ENCODE measurements at places on chromosomes 13 and 19. TPM values are rescaled to one million over a fixed set of nuclear protein-coding genes. Genes with fewer than 3 reads are reported as not detected.

GRCh38 chr13:91950803-91951202 lies 552.4 kb downstream of the GPC5 start:
- H3K4me1 ChIP-seq = no peaks in the 10 kb centered on the region
- H3K4me3 ChIP-seq = no peak overlapping the region
- H3K36me3 ChIP-seq = no peaks in the 10 kb centered on the region
- H3K27ac ChIP-seq = no peak overlapping the region
- no peaks in the 10 kb centered on the region for H3K27me3 ChIP-seq

- H3K4me3 ChIP-seq = no peak overlapping the region
- H3K27me3 ChIP-seq = no peaks in the 10 kb centered on the region
- peak; percentile 21 for DNase-seq
- no peaks in the 10 kb centered on the region for H3K36me3 ChIP-seq
- peaks cover 23% of the 10 kb centered on the region for H3K4me1 ChIP-seq
Measured at GRCh38 chr13:60143775-60144174, 20.0 kb downstream of the DIAPH3 start.

DNA sequence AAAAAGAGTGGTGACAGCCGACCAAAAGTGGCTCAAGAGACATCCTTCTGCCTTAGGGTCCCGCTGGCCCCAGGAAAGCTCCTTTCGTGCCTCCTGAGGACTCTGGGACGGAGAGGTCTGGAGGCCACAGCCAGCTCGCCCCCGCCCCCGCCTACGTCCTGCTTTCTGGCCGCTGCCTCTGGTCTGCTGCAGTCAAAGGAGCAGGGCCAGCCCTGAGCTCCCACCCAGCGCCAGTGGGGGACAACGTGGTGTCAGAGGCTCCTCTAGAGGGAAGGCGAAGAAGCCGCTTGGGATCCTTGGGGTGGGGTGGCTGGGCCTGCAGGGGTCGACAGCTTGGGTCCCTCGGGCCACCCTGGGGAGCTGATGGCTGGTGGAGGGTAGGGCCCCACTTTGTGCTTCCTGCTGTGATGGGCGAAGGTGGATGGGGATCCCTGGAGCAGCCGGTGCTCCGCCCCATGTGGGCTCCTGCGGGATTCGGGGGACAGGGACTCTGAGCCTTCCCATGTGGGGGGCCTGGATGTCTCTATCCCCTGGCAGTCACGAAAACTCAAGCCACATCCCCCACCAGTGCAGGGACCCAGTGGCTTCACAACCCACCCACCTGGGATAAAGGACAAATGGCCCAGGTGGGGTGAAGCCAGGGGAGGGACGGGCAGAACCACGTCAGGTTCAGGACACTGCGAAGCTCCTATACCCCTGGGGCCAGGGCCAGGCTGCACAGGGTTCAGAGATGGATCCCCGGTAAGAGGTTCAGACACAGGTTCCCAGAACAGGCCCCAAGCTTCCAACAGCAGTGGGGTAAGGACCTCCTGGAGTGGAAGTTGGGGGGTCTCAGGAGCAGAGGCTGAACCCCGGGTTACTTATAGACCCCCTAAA lies 9.0 kb upstream of the DIRAS1 start:
- DNase-seq = no peak
- H3K27me3 ChIP-seq = no peaks in the 10 kb centered on the region
- no peak overlapping the region for H3K27ac ChIP-seq
- no peak overlapping the region for H3K4me3 ChIP-seq

DNA sequence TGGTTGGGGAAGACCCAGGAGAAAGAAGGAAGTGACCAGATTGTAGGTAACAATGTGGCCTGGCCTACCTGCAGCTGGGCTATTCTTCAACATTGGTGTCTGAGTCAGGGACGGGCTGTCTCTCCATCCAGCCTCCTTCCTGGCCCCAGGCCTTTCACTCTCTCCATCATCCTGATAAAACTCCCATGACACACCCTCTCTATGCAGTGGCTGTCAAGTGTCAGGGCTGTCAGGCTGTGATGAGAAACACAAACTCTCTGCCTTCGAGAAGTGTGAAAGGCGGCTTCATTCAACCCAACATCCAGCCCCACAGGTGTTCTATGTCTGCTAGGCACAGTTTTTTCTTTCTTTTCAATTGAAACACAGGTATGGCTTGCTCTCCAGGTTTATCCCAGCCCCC lies 153.3 kb upstream of the VSTM2B start:
- peaks cover 17% of the 10 kb centered on the region for H3K27me3 ChIP-seq
- H3K4me1 ChIP-seq = no peaks in the 10 kb centered on the region
- H3K27ac ChIP-seq = no peak overlapping the region
- H3K36me3 ChIP-seq = no peaks in the 10 kb centered on the region
- no peak for DNase-seq

GRCh38 chr19:36266375-36266961 lies 51.6 kb downstream of the ZNF146 start:
- H3K4me1 ChIP-seq = no peaks in the 10 kb centered on the region
- H3K27ac ChIP-seq = no peak overlapping the region
- H3K4me3 ChIP-seq = no peak overlapping the region
- H3K27me3 ChIP-seq = no peaks in the 10 kb centered on the region
- no peaks in the 10 kb centered on the region for H3K36me3 ChIP-seq

DNA sequence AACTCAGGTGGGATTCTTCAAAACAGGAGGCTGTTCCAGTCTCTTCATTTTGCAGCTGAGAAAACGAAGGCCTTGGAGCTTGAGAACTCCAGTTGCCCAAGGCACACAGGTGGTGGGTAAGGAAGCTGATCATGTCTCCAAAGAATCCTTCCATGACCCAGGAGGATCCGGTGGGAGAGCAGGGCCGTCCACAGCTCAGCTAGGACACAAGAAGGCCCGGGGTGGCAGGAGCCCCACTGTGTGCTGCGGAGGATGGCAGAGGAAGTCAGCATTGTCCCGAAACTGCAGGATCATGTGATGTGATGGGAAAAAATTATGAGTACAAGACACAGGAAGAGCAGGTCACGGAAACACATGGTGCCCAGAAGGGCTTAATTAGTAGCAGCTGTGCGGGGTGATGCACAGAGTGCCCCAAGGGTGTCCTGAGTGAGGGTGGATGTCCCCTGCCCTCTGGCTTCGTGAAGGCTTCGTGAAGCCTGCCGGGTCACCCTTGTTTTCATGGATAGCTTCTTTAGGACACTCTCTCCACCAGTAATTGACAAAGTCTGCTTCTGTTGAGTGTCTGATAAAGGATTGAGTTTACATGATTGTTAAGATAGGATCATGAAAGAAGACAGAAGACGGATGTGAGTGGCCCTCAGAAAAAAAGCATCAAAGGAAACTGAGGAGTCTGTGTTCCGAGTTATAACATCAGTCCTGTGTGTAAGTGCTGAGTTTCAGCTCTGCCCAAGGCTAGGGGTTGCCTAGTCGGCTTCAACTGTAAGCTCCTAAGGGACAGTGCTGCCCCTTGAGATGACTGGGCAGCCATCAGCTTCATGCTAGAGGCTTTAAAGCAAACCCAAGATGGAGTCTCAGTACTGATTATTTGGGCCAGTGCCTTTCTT lies 33.8 kb upstream of the SACS start:
- H3K4me1 ChIP-seq = peaks cover 34% of the 10 kb centered on the region
- DNase-seq = no peak
- no peaks in the 10 kb centered on the region for H3K27me3 ChIP-seq

- peaks cover 8% of the 10 kb centered on the region for H3K4me1 ChIP-seq
- no peaks in the 10 kb centered on the region for H3K36me3 ChIP-seq
- DNase-seq = no peak
- no peak overlapping the region for H3K4me3 ChIP-seq
- no peaks in the 10 kb centered on the region for H3K27me3 ChIP-seq
- H3K27ac ChIP-seq = no peak overlapping the region
Measured at GRCh38 chr19:993361-993830, 6.8 kb upstream of the GRIN3B start.

DNA sequence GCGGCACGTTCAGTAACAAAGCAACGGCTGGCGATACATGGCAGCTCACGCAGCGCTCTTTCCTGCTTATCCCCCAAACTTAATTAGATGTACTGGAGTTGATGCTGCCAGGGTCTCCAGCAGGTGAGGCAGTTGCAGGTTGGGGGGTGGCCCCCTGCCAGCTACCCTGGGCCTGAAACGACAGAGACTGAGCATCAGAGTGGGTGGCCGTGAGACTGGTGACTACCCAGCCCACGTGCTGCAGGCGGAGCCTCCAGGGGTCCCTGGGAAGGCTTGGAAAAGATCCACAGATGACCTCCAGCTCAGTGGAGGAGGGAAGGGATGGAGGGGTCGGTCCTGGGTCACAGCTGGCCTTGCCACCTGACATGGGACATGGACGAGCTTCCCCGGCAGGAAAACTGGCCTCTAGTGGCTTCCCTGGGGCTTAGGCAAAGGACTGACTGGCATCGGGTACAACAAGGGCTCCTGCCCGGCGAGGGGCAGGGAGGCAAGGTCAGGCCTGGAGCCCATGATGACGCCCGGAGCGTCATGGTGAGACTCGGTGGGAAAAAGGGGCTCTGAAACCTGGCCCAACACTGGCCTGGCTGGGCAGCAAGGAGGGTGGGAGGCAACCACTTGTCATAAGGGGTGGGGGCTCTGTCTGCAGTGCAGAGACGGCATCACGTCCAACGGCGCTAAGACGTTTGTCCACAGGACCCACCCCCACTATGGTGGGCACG lies 24.0 kb downstream of the CILP2 start:
- no peaks in the 10 kb centered on the region for H3K27me3 ChIP-seq
- no peak overlapping the region for H3K4me3 ChIP-seq
- peaks cover 6% of the 10 kb centered on the region for H3K36me3 ChIP-seq
- H3K27ac ChIP-seq = no peak overlapping the region

GRCh38 chr19:18893587-18894253 lies 2.2 kb downstream of the CERS1 start:
- H3K27me3 ChIP-seq = peaks cover 14% of the 10 kb centered on the region
- no peak overlapping the region for H3K4me3 ChIP-seq
- no peak overlapping the region for H3K27ac ChIP-seq
- H3K36me3 ChIP-seq = no peaks in the 10 kb centered on the region
- DNase-seq = no peak
- no peaks in the 10 kb centered on the region for H3K4me1 ChIP-seq

GRCh38 chr19:51111606-51112005 lies 3.4 kb upstream of the CTU1 start:
- no peak overlapping the region for H3K27ac ChIP-seq

DNA sequence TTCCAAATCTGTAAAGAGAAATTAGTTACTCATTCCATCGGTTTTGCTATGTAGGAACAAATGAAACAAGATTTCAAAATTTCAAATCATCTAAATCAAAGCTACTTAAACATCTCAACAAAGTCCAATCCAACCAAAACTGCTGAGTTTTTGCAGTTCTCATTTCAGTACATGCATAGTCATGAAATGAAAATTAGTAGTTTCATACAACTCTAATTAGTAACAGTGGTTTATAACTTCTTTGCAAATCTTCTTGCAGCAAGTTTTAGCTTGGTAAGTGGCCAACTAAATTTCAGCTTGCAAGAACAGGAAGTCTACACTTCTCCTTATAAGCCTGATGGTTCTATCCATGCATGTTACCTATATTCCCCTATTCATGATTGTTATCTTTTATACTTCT lies 75.6 kb downstream of the SPRY2 start:
- no peaks in the 10 kb centered on the region for H3K27me3 ChIP-seq
- DNase-seq = no peak
- H3K36me3 ChIP-seq = no peaks in the 10 kb centered on the region
- no peak overlapping the region for H3K4me3 ChIP-seq

- H3K4me3 ChIP-seq = no peak overlapping the region
- no peaks in the 10 kb centered on the region for H3K36me3 ChIP-seq
- DNase-seq = no peak
- H3K4me1 ChIP-seq = no peaks in the 10 kb centered on the region
- no peaks in the 10 kb centered on the region for H3K27me3 ChIP-seq
- no peak overlapping the region for H3K27ac ChIP-seq
Measured at GRCh38 chr13:78520425-78520824, 82.9 kb downstream of the POU4F1 start.

GRCh38 chr13:112730157-112730671 lies 40.4 kb downstream of the ATP11A start:
- DNase-seq = no peak
- no peak overlapping the region for H3K4me3 ChIP-seq
- no peaks in the 10 kb centered on the region for H3K27me3 ChIP-seq
- H3K36me3 ChIP-seq = no peaks in the 10 kb centered on the region
- peaks cover 14% of the 10 kb centered on the region for H3K4me1 ChIP-seq

DNA sequence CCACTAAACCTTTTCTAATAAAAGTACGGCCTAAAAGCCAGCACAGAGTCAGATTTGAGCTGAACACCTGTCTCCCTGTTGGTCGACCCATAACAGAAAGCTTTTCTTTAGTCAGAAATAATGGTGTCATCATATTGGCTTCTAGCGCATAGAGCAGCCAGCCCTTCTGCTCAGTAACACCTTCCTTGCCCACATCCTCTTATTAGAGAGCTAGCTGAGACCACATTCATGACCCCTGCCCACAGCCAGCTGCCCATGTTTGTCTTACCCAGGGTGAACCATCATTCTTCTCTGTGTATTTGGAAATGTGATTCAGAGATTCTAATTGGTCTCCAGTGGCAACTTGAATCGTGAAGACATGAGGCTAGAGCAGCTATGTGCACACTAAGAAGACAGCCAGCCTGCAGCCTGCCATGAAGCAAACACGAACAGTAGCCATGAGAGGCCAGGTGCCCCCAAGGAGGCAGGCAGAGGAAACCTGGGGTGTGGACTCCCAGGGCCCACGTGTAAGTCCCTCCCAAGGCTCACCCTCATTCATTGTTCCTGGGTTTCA lies 82.3 kb upstream of the PDCD5 start:
- H3K27me3 ChIP-seq = no peaks in the 10 kb centered on the region
- DNase-seq = no peak
- H3K4me3 ChIP-seq = no peak overlapping the region
- H3K36me3 ChIP-seq = no peaks in the 10 kb centered on the region

- DNase-seq = no peak
- no peak overlapping the region for H3K27ac ChIP-seq
- peaks cover 40% of the 10 kb centered on the region for H3K36me3 ChIP-seq
- H3K27me3 ChIP-seq = no peaks in the 10 kb centered on the region
- H3K4me1 ChIP-seq = no peaks in the 10 kb centered on the region
Measured at GRCh38 chr19:37342753-37343152, 28.1 kb upstream of the ZNF527 start.

- no peak for DNase-seq
- H3K4me1 ChIP-seq = no peaks in the 10 kb centered on the region
- no peak overlapping the region for H3K27ac ChIP-seq
- H3K36me3 ChIP-seq = no peaks in the 10 kb centered on the region
Measured at GRCh38 chr13:106689906-106690305, 122.0 kb upstream of the ARGLU1 start.

DNA sequence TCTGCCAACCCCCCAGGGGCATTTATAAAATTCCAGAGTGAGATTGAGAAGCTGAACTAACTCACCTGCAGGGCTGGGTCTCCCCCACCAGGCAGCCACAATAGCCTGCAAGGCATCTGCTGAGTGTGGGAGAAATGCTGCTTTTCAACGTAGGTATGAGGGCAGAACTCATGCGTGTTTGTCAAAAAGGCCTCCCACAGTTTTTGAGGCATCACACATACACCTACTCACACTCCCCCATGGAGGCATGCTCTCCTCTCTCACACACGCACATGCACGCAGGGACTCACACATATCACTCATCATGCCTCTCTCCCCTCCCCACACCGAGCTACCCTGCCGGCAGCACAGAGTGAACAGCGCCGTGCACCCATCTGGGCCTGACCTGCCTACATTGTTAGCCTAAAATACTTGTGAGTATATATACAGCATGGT lies 390.5 kb downstream of the FGF9 start:
- H3K4me1 ChIP-seq = no peaks in the 10 kb centered on the region
- no peaks in the 10 kb centered on the region for H3K27me3 ChIP-seq
- no peaks in the 10 kb centered on the region for H3K36me3 ChIP-seq
- H3K27ac ChIP-seq = no peak overlapping the region
- DNase-seq = no peak

Gene F2RL3
- 0.07 TPM for total RNA-seq

Gene C19orf18
- not detected for total RNA-seq

Gene RNF113B
- total RNA-seq = not detected

Gene ZNF541
- not detected for total RNA-seq

Gene KLK12
- not detected for total RNA-seq

Gene ZSCAN4
- total RNA-seq = not detected

Gene MPV17L2
- 44.7 TPM for total RNA-seq

Gene ZNF30
- total RNA-seq = 2.3 TPM

Gene HNRNPM
- 287 TPM for total RNA-seq

Gene TUBA3C
- total RNA-seq = not detected

Gene PRR22
- 5.6 TPM for total RNA-seq

Data from PC-3 (cell line).